Psoas muscle (tissue), 8 donors: ENCODE measurements at places on chromosomes 12 and 14. TPM values are rescaled to one million over a fixed set of nuclear protein-coding genes. Genes with fewer than 3 reads are reported as not detected.

DNA sequence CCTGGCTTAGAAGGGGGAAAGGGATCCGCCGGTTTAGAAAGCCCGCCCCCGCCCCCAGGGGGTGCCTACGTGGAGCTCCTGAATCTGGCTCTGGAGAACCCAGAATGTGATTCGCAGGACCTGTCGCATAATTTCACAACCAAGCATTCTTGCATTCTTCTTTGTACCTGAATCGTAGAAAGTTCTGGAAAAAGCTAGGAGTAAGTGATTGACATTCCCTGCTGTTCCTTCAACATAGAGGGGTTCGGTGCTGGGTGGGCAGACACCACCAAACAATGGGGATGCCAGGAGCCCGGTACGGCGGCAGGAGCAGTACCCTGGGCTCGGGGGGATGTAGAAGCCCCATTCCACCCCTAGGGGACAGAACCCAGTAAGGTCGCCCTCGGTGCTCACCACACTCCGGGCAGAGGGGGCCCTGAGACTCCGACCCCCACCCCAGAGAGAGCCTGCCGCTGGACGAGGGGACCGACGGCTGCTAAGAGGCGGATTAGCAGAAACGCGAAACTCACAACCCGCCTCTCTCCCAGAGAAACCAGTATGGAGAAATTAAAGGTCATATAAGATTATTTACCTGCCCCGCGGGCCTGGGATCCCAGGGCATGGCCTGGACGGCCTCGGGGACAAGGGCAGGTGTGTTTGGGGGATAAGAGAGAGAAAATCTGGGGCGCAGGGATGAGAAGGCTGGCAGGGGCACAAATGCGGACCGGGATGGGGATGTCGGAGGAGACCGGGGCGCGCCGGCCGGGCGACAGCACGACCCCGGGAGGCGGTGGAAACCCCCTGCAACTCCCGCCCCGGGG, 520 bp downstream of the CSRP2 start:
- DNase-seq = peak; percentile 47

GRCh38 chr12:118151755-118152154, 15.8 kb downstream of the PEBP1 start:
- no peak for DNase-seq

GRCh38 chr12:86683568-86684304, 427.5 kb upstream of the MGAT4C start:
- no peak for DNase-seq

The PLCZ1 gene
- not detected for polyA plus RNA-seq

The LRRC43 gene
- 0.06 TPM for polyA plus RNA-seq
